HS-27A (cell line): ENCODE measurements at places on chromosomes 5 and 9.

GRCh38 chr9:105572455-105572854, 14.5 kb downstream of the FKTN start:
- DNase-seq, result no peak

DNA sequence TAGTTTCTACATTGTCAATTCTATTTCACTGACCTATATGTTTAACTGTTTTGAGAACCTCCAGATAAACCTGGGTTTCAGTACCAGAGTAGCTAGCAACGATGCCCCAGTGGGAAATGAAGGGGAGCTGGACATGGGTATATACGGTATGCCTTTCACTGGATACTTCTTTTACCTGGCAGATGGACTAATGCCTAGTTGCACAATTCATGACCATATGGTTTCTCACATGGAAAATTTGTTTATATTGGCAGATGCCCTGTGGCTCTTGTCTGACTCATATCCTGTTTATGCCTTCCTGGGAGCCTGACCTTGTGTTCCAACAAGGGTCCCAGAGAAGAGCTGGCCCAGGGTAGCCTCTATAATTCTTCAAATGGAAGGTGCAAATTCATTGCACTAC, 144.1 kb downstream of the MAT2B start:
- DNase-seq, result peak; percentile 4

GRCh38 chr5:137891849-137892248, 2.6 kb downstream of the PKD2L2 start:
- DNase-seq, result no peak

DNA sequence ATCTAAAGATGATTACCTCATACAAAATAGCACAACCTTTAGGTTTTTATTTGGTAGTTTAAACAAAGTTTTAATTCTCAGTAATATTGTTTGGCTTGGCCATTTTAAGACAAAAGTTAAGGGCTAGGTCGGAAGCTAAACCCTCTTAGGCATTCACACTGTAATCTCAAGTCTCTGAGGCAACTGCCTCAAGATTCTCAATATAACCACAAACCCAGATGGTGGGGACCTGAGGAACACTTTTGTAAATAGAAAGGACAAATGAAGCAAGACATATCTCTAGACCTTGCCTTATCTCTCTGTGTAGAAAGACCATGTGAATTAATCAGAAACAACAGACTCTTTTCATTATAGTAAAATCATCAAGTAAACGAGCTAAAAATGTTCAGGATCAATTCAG, 500.2 kb upstream of the CDH6 start:
- DNase-seq, result no peak

DNA sequence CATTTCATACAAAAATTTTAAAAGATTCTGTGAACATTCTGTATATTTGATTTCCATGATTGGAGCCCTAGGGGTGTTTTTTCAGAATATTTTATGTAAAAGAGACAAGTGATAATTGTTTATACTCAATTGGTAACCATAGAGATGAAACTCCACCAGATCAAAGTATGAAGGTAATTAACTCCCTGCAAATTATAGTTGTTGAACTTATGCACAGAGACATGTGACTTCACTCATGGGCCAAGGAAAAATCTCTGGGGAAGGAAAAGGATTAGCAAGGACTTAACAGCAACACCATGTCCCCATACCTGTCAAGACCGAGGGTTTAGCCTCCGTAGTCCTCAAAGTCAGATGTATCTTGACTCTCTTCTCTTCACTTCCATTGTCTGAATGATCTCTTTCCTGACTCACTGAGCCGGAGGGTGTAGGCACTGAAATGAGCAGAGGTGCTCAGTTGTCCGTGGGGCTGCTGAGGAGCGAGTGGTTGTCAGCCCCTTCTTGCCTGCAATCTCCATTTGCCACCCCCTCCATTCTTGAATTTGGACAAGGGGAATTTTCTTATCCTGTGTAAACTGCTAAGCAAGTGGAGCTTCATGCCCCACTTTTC, 17.5 kb upstream of the CXCL14 start:
- DNase-seq, result no peak

DNA sequence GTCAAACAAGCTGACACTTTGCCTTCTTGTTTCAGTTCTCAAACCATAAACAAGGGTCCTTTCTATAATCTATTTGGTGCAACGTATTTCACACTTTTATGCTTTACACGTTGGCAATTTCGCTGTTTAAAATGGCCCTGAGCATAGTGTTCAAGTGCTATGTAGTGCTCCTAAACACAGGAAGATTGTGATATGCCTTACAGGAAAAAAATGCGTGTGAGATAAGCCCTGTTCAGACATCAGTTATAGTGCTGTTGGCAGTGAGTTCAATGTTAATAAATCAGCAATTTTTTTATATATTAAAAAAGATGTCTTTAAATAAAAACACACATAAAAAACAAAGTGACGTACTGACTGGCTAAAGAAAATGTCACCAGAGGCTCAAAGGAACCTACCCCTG, 23.9 kb downstream of the CLINT1 start:
- DNase-seq, result no peak

- DNase-seq, result no peak
Measured at GRCh38 chr9:78671785-78672184, 374.9 kb downstream of the PSAT1 start.

DNA sequence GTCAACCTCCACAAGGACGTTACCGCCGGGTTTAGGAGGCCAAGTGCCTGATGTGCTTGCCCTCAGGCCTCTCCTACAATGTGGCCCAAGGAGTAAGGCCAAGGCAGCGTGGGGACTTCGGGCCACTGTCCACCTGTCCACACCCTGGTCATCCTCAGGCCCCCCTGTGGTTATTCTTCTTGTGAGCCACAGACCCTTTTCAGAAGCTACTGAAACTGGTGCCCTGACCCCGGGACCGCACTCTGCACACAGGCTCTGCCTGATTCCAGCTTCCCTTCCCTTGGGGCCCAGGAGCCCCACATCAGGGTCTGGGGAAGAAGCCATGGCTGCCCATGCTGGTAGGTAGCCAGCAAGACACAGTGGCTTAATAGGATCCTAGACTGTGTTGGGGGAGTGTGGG, 128.8 kb downstream of the OLFM1 start:
- DNase-seq, result no peak

DNA sequence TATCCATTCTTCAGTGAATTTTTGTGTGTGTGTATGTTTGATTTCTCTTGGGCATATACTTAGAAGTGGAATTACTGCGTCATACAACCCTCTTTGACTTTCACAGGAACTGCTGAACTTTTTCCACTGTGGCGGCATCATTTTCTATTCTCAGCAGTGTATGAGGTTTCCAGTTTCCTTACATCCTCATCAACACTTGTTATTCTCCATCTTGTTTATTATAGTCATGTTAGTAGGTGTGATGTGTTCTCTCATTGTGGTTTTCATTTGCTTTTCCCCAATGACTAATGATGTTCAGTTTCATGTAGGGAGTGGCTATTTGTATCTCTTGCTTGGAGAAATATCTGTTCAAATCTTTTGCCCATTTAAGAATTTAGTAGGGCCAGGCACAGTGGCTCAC, 2.6 kb downstream of the ZNF79 start:
- DNase-seq, result no peak

DNA sequence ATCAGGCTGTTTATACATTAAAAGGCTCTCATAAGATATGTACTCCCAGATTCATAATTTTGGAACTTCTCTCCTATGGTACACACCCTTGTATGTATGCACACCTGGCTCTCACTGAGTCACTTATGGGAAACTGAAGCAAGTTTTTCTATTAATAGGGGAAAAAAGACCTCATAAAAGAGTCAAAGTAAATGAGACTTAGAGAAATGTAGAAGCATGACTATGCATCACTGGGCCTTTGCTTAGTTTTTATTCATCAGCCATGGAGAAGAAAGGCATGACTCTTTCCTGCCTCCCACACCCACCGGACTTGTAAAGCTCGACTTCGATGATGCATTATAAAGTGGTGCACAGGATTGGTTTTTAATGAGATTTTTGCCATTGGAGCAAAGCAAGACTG, 28.2 kb downstream of the MTAP start:
- DNase-seq, result no peak

DNA sequence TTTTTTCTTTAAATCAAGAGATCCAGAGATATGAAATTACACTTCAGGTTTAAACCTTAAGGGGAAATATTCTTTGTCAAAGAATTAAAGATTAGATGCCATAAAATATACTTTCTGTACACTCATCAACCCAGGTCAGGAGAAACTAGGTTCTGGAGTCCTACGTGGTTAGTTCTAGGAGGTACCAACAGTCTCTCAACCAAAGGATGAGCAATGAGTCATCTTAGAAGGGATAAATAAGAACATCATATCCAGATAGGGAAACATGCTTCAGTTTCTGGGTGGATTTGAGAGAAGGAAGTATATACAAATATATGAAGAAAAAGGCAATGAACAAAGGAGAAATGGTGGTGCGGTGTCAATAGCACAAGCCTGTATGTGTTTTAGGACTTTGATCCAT, 98.2 kb downstream of the CSNK1G3 start:
- DNase-seq, result no peak

DNA sequence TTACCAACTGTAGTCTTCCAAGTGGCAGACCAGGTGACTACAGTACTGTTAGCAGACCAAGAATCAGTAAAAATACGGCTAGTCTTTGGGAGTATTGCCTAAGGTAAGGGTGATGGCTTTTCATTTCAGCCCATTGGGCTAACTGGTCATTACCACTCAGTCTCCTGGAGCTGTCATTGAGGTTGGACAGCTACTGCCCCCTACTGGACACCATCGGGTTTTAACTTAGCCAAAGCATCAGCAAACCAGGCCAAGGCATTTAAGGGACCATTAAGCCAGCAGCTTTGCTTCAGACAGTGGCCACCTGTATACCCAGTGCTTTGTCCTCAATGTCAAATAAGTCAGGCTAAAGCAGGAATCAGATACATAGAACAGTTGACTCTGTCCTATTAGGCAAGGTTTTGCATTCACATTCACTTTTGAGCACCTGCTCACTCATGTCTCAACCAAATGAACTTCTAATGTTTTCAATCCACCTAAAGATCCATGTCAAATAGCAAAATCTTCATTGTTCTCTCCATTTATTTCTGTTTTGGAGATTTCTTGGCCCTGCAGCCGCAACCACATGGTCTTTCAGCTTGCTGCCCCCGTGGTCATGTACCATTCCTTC, 117.2 kb downstream of the INVS start:
- peak; percentile 41 for DNase-seq

- no peak for DNase-seq
Measured at GRCh38 chr9:91410161-91410560, 13.5 kb downstream of the NFIL3 start.

DNA sequence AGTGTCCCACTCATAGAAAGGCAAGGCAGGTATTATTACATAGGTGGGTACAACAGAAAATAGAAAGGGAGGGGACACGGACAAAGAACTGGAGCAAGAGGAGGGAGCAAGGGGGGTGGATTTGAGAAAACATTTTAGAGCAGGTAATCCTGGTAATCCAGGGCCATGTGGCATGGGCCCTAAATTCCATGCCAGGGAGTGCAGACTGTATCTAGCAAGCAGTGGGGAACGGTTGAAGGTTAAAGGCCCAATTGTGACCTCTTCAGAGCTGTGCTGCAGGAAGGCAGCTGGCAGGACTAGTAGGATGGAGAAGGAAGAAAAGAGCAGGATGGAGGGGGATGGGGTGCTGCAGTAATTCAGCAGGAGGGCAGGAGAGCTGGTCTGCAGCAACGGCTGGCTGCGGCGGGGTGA, 75.2 kb downstream of the PDE6A start:
- no peak for DNase-seq

DNA sequence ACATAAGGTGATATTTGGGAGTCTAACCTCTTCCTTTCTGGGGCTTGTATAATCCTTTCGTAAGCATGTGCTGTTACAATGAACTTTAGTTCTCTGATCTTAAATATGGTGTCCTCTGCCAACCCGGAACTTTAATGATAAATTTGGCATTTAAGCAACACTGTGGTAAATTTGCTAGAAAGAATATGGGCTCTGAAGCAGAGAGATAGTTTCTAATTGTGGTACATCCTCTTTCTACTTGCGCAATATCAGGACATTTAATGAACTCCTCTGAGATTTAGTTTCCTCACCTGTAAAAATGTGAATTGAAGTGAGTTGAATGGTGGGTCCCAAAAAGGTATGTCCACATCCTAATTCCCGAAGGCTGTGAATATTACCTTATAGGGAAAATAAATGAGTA, 364.7 kb downstream of the CAAP1 start:
- DNase-seq, result no peak

DNA sequence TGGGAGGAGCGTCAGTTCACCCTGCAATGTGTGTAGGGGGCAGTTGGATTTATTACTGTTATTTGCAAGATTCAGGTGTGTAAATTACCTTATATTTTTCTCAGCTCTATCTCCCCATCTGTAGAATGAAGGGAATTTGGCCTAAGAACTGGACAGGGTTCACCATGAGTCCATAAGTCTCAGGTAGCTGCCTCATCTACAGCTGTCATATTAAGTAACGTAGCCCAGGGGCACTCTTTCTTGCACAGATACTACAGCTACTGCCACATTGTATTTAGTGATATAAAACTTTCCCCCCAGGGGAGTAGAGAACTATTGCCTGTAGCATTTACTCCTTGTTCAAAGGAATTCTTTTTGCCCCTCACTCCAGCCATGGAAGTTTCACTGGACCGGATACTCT, 301.4 kb upstream of the ZNF608 start:
- no peak for DNase-seq

GRCh38 chr5:77167695-77168121, 42.8 kb upstream of the PDE8B start:
- peak; percentile 64 for DNase-seq

DNA sequence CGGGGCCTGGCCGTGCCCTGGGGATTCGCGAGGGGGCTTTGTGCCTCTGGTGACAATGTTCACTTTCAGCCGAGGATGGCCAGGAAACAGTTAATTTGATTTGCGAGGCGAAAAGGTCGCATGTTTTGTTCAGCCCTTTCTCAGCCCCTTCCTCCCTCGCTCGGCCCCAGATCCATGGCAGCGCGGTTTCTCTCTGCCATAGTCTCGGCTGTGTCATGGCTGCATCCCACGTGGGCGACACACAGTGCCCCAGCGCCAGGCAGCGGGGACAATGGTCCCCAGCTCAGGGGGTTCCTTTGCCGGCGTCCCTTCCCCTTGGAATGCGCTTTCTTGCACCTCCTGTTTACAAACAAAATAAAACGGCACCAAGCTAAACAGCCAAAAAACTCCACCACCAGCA, 370.3 kb upstream of the IRX2 start:
- no peak for DNase-seq

- DNase-seq, result no peak
Measured at GRCh38 chr5:61420016-61420415, 88.0 kb downstream of the ZSWIM6 start.

GRCh38 chr5:134392301-134392700, 19.4 kb downstream of the CDKN2AIPNL start:
- DNase-seq, result no peak
